CD4-positive, alpha-beta T cell treated with Interleukin-4 for 1 hour (primary cell): ENCODE measurements at places on chromosomes 2 and 18.

DNA sequence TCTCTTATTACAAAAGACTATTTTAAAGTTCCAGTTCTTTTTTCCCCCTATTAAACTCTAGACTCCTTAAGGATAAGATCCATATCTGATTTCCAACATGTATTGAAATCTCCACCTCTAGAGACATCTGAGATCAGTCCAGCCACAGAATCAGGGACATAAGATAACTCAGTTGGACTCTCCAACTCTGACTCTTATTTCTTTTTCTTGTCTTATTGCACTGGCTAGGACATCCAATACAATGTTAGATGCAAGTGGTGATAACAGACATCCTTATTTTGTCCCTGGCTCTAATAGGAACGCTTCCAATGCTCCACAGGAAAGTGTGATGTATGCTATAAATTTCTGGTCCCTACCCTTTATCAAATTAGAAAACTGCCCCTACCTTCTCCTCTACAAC, 158.1 kb downstream of the TNS1 start:
- no peak for DNase-seq

DNA sequence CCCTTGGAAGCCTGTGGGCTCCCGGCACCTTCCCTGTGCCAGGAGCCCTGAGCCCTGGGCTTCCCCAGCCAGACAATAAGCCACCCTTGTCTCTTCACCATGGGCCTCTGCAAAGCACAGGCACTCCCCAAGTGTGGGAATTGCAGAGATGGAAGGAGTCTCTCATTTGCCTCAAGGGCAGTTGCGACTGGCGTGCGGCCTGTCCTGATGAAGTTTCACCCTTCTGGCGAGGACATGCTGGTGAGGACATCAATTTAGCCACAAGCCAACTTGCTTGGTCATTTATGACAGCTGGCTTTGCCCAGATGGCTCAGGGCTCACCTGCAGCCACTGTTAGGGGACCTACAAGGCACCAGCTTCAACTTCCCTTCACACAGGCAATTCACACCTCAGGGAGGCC, 180.2 kb downstream of the ANAPC1 start:
- DNase-seq = no peak

DNA sequence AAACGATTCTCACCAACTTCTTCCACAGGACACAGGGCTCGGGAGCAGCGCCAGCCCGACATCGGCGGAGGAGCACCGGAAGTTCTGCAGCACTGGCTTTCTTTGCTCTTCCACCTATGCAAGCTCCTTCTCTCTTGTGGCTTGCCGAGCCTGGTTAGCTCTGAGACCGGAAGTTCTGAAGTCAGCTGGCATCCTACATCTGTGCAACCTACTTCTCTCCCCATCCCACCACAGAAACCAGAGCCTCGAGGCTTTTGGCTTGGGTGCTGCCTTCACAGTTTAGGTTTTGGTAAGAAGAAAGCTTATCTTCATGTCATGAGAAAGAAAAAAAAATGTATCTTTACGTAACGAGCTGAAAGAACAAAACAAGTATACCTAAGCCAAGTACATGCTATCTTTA, 111.7 kb downstream of the ANKRD44 start:
- peak; percentile 96 for DNase-seq

- DNase-seq = no peak
Observed at GRCh38 chr18:12346240-12346565, 30.8 kb downstream of the AFG3L2 start.

GRCh38 chr2:25483607-25484266, 142.0 kb upstream of the DNMT3A start:
- DNase-seq = peak; percentile 6

DNA sequence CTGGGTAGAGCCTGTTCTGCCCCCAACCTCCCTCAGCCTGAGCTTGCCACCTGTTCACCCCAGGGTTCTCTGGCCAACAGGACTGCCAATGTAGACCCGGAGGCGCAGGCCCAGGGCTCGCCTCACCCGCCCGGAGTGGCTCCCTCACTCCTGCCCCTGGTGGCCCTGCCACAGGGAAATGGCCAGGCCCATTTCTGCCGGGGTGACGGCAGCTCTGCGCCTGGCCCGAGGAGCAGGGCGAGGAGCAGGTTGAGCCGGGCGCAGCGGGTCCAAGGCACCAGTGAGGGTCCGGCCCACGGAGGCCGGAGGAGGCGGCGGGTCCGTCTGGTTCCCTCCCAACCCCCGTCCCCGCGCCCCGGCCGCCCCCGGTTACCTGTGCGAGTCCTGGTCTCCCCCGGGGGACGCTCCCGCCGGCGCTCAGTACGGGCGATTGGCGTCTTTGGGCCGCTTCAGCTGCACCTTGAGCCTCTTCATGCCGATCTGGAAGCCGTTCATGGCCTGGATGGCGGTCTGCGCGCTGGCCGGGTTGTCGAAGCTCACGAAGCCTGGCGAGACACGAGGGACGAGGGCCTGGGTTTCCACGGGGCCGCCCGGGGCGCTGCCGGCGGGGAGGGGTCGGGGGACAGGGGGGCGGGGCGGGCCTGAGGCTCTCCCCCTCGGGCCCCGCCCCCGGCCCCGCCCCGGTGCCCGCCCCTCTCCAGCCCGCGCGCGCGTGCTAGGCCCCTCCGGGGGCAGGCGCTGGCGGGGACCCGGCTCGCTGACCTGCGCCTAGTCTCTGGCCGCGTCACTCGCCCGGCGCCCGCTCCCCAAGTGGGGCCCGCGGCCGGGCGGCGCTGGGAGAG, 312.0 kb downstream of the CELF4 start:
- DNase-seq = no peak

DNA sequence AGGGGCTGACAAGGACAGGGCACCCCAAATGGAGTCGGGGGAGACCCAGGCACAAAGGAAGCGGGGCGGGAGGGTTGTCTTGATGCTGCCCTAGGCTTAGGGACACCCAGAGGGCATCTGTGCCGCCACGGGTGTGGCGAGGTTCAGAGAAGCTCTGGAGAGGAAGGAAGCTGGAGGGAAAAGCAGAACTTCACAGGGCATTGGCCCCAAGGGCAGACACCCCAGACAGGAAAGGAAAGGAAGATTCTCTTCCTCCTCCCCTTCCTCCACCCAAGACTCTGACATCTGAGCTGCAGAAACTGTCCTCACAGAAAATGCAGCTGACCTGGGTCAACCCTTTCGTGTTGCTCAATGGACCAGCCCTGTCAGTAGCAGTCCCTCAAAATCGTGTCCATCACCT, 25.6 kb downstream of the DNMT3A start:
- no peak for DNase-seq

- DNase-seq = no peak
Observed at GRCh38 chr2:226971770-226972169, 135.9 kb downstream of the RHBDD1 start.

GRCh38 chr2:102063941-102064678, 72.3 kb downstream of the IL1R2 start:
- DNase-seq = peak; percentile 67

- no peak for DNase-seq
Observed at GRCh38 chr2:112161431-112162145, 23.4 kb downstream of the FBLN7 start.

- no peak for DNase-seq
Observed at GRCh38 chr2:102422910-102423309, at the start of gene IL18RAP. Gene IL18RAP (plus strand): TSS chr2:102423160. CDS start chr2:102423278, 118 bp downstream.

DNA sequence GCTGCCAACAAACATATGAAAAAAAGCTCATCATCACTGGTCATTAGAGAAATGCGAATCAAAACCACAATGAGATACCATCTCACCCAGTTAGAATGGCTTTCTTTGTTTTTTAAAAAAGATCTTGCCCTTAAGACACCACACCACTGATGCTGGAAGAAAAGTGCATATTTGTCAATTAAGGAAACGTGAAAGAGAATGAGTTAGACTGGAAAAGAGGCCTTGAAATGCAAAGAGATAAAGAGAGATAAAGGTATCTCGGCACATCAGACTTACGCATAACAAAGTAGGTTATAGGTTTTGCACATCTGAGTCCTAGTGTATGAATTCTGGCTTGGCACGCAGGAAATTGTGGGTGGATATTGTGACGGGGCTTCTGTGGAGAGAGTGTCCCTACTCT, 149.5 kb downstream of the MTX2 start:
- DNase-seq = no peak

DNA sequence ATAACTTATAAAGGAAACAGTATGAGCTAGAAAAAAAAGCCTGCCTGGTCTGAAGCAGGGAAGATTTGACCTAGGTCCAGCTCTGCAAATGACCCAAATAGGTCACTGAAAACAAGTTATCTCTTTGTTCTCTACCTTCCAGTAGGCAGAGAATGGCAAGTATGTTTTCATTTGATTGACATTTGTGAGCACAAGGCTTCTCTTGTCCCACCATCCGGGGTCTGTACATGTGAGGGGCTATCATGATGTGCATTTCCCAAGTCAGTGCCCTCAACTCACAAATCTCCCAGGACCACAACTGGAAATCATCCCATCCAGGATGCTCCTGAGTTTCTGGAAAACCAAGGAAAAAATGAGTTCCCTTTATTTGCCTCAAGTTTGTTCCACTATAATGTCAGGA, 309.5 kb downstream of the AFF3 start:
- DNase-seq = no peak

DNA sequence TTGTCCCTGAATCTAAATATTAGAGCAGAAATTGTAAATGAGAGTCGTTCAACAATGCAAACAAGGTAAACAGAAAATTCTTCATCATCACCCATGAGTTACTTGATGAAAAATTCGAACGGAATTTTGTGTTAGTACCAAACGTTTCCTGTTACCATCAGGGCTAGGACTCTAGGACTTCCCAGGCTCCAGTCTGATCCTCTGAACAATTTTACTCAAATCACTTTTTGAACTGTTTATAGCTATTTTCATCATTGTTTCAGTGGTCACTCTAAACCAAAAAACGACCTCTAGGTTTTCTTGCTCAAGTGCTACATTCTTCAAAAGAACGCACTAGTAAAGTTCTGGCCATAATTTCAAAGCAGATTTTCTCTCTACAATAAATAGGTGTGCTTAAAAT, 273.3 kb downstream of the MREG start:
- no peak for DNase-seq

- DNase-seq = no peak
Observed at GRCh38 chr2:102066554-102066953, 74.8 kb downstream of the IL1R2 start.

DNA sequence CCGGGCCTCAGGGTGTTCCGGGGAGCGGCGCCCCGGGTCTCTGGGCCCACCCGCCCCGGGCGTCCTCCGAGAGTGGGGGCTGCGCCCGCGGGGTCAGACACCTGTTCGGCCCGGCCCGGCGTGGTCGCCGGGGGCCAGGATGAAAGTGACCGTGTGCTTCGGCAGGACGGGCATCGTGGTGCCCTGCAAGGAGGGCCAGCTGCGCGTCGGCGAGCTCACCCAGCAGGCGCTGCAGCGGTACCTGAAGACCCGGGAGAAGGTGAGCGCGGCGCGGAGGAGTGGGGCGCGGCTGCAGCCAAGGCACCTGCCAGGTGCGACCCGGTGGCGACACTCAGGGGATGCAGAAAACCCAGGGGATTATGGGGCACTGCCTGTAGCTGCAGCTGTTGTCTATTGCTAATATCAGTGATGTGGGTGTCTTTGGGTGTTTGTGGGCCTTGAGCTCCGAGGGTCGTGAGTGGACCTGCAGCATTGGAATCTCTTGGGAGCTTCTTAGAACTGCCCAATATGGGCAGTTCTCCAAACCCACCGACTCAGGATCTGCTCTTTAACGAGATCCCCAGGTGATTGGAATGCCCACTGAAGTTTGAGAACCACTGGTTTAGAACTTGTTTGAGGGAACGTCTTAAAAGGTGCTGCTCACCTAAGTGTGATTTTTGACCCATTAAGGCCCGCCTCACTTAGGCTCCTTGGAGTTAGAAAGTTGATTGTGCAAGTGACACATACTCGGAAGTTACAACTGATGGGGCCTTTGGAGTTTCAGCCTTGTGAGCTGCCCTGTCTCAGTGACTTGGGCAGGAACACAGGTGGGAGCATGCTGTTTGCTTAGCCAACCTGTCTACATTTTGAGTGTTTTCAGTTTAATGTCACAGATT, 823 bp downstream of the PARD3B start:
- DNase-seq = no peak

GRCh38 chr2:201157694-201158093, 25.2 kb upstream of the CASP10 start:
- DNase-seq = peak; percentile 50

- no peak for DNase-seq
Observed at GRCh38 chr2:165239856-165240515, 772 bp downstream of the SCN2A start.

DNA sequence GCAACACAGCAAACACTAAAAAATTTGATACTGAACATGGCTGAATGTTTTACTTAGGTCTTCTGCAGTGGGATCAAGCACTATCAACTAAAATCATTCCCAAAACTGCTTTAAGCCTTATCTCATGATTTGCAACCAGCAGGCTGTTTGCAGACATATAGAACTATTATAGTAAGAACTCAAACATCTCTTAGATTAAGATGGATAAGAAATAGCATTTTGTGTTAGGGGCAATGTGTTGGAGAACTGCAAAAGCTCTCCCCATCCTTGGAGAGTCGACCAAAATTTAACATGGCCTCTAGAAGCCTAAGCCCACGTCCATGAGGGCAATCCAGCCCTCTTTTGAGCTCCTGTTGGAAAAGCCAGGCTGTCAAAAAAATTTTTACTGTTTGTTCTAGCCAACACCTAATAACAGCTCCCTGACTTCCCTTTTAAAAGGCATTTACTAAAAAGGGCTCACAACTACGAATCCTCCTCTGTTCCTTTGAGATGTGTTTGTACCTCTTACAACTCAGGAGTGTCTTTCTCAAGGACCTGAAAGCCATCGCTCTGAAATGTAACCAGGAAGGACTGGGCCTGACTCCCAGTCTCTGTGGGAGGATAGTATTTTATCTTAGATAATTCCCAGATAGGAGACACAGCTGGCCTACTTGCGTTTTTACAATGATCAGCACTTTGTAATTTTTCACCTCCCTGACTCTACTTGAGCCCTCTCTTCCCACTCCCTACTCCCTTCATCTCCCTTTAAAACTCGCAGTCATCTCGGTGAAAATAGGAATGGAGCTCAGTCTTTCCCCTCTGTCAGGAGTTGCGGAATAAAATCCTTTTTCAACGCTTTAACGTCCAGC, 1.4 kb downstream of the KRCC1 start:
- DNase-seq = no peak

GRCh38 chr2:19833978-19834377, 67.8 kb downstream of the TTC32 start:
- no peak for DNase-seq

DNA sequence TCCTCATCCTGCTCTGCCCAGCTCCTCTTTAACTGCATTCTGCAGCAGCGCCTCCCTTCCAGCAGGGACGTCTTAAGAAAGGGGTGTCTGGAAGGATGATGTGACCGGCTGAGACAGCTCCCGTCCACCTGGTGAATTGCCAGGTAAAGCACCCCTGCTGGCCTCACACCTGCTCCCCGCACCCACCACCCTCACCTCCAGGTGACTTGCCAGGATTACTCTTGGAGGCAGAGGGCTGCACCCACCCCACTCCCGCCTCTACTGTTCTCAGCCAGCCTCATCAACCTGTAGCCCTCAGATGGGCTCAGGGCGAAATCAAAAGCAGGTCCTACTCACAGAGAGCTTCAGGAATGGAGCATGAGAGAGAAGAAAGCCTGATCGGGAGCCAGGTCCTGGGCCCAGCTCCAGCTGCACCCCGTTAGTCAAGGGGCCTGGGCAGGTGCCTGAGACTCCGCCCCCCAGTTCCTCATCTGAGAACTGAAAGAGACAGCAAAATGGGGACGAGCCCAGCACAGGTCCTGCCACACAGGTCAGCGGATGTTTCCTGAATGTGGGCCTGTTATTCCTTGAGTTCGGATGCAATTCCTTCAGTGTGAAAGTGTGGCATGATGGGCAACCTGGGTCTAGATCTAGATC, 5.6 kb downstream of the ADRA2B start:
- no peak for DNase-seq
